ENCODE measurements at places on chromosomes 1 and 21.

- DNase-seq, result no peak
These were observed 1.2 kb upstream of the ARPC5 start for GRCh38 chr1:183636783-183637182.

GRCh38 chr1:168091720-168092550 is 44.8 kb downstream of the GPR161 start:
- no peak for DNase-seq

DNA sequence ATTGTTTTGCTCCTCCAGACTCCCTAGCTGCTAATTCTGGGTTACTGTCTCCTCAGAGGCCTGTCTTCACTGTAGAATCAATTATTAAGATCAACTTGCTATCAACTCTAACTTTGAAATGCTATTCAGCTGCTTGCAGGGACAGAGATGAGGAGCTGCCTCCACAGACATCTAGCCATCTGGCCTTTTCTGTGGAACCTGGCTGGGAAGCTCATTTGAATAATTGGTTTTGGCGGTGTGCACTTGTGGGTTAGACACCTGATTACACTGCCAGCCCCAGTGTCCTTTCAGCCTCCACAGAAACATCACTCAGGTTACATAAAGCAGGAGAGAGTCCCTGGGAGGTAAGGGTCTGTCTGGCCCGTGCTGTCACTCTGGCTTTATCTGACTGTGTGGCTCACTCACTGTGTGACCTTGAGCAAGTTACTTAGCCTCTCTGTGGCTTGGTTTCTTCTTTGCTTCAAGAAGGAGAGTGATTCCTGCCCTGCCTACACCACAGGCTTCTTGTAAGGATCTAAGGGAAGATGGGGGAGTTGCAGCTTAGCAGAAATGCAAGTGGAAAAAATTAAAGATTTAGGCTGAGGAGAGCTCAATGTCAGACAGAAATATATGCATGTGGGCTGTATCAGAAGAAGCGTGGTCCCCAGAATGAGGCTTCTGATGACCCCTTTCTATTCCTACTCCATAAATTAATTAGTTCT is 131.6 kb downstream of the BEND5 start:
- no peak for DNase-seq

GRCh38 chr21:37251294-37251634 is 15.9 kb downstream of the VPS26C start:
- no peak for DNase-seq

GRCh38 chr1:89890085-89890752 is 69.4 kb downstream of the LRRC8D start:
- no peak for DNase-seq

DNA sequence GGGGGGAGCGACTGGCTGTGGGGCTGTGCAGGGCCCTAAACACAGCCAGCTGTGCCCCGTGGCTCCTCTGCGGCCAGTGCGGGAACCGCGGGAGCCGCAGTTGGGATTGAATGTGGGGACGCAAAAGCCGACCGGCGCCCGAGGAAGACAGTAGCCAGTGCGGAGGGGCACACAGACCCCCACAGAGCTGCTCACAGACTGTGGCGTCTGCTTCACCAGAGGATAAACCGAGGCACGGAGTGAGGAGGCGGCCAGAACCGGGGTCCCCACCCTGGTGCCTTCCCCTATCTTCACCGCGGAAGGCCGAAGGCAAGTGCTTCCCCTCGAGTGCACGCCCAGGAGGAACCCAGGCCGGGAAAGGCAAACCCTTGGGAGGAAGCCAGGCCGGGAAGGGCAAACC is 8.7 kb upstream of the TMEM52 start:
- DNase-seq, result no peak

- no peak for DNase-seq
These were observed 63.7 kb downstream of the NVL start for GRCh38 chr1:224266105-224266914.

GRCh38 chr1:118322331-118322730 is 137.3 kb upstream of the SPAG17 start:
- no peak for DNase-seq

GRCh38 chr1:210123924-210124589 is 108.5 kb upstream of the SERTAD4 start:
- no peak for DNase-seq

- DNase-seq, result peak; percentile 28
These were observed at the start of gene TAS1R1 for GRCh38 chr1:6554907-6555778. TAS1R1 (plus strand) TSS chr1:6555307; CDS start chr1:6555374, 67 bp downstream.

DNA sequence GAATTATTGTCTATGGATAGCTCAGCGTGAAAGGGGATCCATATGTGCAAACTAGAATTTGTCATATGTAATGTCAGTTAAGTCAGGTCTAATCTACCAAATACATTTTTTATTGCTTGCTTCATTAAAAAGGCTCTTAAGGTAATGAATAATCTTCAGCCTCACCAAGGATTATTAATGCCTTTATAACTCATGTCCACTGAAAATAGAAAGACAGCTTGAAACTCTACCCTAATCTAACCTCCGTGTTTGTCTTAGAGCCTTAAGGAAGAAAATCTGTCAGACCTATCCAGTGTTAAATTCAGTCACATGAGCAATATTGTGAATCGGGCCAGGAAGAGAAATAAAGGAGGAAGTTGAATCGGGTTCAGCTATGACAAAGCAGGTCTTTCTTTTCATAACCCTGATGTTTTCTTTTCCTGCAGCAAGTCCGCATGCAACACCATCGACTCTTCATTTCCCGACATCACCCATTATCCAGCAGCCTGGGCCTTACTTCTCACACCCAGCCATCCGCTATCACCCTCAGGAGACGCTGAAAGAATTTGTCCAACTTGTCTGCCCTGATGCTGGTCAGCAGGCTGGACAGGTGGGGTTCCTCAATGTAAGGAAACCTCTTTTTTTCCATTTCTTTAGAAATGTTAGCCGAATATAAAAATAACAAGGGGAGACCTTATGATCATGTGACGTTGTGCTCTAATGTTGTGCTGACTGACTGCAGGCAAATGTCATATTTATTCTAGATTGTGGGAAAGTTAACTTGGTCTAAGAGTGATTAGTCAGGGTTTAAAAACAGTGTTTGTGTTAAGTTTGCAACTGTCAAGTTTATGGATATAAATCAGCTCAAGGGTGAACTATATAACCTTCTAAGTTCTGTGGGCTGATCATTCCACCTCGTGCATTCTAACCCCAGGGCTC is 321.0 kb downstream of the TM2D1 start:
- DNase-seq, result no peak

DNA sequence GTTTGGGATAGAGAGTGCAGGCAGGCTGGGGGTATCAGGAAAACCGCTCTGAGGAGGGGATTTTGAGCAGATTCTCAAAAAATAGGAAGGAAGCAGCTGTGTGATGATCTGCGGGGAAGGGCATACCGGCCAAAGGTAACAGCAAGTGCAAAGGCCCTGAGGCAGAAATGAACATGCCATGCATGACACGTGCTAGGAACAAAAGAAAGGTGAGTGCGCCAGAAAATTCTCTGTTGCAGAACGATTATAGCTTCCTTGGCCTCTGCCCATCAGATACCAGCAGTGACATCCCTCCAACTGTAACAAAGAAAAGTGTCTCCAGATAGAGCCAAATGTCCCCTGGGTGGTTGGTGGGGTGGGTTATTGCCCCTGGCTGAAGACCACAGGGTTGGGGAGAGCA is 37.0 kb upstream of the FAM131C start:
- no peak for DNase-seq

DNA sequence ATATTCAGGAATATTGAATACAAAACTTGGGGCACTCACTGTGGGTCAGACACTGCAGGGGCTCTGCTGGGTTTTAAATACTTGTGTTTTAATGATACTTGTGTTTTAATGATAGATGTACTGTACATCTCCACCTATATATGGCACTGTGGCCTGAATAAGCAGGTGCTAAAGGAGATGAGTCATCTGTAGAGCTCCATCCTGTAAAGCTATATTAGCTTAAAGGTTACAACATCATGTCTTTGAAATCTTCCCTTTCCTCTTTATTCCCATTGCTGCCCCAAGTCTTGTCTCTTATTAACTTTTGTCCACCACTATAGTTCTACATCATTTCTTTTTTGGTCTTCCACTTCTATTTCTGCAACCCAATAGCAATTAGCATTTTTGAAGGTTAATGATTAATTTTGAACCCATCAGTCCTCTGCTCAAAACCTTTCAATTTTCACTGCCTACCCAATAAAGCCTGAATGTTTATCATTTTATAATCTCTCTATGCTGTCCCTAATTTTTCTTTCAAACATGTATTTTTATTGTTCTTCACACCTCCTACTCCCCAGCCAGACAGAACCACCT is 113.3 kb upstream of the PTGFR start:
- DNase-seq, result no peak

DNA sequence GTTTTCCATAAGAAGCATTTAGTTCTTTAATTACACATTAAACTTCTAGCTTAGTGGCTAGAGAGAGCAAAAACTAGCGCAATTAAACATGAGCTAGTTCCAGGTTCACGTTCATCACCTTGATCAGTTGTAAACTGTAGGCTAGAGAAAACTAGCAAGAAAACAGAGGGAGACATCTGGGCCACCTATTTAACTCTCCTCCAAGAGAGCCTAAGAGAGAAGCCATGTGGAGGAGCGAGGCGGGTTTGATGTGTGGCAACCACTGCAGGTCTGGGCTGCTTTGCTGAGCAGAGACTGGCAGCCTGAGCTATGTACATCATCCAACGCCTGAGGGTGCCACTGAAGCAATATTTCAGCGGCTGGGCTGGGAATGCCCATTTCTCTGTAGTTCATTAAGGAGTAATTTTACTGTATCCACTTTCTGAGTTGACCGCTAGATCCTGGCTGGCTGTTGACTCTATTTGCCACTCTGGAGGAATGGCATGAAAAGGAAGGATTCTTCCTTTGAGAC is 252.9 kb downstream of the DYRK1A start:
- DNase-seq, result no peak

DNA sequence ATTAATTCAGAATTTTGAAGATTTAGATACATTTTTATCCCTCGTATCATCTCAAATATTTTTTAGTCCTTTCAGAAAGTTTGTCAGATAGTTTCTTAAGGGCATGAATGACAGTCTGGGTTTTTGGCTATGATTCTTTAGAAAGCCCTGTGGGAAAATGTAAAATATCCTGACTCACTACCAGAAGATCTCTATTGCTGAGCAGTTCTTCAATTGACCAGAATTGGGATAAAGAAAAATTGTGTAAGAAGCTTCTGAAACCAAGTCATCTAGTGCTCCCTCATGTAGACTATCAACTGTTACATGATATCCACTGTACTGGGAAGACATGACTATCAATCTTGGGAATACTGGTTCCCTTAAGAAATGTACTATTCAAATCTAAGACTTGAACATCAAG is 608.3 kb upstream of the CHRM3 start:
- DNase-seq, result no peak

GRCh38 chr1:200452850-200453552 is 43.2 kb upstream of the ZNF281 start:
- no peak for DNase-seq

- no peak for DNase-seq
These were observed 456.1 kb upstream of the PROX1 start for GRCh38 chr1:213531369-213532310.

DNA sequence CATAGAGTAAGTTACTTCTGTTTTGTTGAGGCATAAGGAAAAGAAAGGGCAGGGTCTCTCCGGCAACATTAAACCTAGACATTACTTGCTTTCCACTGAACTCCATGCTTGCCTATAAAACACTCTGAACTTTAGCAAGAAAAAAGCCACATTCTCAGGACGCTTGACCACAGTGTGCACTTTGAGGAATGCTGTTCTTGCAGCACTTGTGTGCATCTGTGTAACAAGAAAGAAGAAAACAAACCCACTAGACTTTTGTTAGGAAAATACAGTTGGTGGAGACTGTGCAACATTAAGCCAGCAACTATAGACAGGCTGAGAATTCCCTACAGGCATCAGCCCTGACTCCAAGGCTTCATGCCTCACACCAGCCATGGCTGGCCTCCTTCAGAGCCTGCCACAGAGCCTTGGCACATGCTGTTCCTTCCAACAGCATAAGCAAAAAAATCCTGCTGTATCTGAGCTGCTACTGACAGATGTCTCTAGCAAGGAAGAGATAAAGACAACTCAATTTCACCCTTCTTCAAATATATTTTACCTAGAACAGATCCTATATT is 5.8 kb downstream of the PDZK1 start:
- DNase-seq, result no peak
